ENCODE measurements at places on chromosomes 12 and 14.

DNA sequence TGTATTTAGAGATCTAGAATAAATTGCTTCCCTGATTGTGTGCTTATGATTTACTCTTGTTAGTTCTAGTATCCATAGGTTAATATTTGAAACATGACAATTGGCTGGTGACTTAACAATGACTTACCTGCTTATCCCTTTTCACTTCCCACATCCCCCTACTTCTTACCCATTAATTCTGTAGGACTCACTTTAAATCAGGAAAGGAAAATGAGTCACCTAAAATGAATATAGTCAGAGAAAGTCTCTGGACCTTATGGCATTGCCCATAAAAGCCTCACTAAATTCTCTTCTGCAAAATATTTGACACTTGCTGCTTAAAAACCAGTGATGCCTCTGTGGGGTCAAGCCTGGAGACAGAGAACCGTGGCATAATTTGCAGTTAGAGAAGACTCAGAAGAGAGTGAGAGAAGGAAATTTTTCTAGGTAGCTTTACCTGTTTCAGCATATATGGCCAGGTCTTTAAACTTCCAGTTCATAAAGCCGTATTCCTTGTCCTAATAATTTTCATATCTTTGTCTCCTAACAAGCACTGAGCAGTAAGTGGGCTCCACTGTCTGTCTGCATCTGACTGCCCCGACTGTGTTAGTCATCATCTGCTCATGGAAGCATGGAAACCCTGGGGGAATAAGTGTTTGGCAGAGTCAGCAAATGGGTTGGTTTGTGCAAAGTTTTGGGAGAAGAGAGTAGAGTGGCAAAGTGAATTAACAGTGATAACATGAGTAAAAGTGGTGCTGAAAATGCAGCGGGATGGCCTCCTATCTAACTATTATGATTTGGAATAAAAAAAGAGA, 294.4 kb downstream of the AKAP6 start:
- DNase-seq: no peak

GRCh38 chr12:55929306-55929791, 1.6 kb upstream of the DGKA start:
- DNase-seq: peak; percentile 71

DNA sequence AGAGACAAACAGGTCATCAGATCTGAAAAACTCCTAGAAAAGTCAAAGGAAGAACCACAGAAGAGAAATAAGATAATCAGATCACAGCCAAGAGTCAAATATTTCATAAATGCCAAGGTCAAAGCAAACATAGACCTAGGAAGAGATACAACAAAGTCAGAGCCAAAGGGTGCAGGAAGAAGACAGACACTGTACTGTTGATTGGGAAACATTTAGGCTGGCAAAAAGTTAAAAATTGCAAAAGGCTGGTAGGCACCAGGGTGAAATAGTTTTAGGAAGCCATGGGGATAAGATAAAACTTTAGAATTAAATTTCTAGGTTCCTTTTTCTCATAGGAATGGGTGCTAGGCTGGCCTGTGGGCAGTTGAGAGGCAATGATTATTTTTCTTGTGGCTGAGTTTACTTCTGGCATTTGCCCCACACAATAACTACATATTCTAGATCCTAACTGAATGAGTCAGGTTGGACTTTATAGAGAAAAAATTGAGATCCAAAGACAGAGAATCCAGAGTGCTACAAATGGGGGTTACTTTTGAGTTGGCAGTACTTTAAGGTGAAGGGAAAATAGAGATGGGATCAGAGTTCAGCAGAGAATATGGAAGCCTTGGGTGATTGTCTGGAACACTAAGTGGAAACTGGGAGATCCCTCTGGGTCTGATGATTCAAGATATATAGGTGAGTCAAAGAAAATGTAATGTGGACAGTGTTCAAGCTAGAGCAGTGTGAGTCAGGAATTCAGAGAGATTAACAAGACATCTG, 215.5 kb downstream of the C12orf50 start:
- DNase-seq: no peak

DNA sequence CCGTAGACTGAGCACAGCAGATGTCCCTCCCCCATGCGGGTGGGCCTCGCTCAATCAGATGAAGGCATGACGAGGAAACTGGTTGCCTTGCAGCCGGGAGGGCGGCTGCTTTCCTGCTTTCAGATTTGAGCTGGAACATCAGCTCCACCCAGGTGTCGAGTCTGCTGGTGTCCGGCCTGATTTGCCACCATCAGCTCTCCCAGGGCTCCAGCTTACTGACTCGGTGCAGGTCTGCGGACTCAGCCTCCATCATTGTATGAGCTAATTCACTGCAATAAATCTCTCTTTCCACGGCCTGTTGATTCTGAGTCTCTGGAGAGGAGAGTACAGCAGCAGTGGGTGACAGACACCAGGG, 156.2 kb downstream of the KIF26A start:
- no peak for DNase-seq

GRCh38 chr12:88001327-88001726, 27.9 kb downstream of the C12orf50 start:
- DNase-seq: no peak

DNA sequence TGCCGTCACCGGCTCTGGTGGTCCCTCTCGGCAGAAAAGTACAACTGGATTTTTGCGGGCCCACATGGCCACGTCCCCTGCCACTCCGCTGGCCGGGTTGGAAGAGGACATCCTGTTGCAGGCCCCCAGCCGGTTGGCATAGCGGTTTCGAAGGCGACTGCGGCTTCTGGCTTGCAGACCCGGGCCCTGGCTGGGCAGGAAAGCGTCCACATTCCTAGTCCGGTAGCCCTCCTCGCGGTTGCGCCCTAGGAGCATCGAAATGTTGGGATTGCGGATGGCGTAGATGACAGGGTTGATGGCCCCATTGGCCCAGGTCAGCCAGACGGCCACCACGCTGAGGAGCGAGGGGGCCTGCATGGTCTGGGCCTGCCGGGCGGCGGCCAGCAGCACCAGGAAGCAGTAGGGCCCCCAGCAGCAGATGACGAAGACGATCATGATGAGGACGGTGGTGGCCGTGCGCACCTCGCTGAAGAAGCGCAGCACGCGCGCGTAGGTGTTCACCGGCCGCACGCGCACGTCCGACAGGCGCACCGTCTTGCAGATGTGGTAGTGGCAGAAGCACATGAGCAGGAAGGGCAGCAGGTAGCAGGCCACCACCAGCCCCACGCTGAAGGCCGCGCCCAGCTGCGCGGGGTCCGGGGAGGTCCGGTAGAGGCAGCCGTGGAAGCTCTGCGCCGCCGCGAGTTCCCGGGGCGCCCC, 1.2 kb downstream of the GPR135 start:
- DNase-seq: no peak

GRCh38 chr12:7989827-7990491, 42.6 kb upstream of the FOXJ2 start:
- DNase-seq: peak; percentile 36

DNA sequence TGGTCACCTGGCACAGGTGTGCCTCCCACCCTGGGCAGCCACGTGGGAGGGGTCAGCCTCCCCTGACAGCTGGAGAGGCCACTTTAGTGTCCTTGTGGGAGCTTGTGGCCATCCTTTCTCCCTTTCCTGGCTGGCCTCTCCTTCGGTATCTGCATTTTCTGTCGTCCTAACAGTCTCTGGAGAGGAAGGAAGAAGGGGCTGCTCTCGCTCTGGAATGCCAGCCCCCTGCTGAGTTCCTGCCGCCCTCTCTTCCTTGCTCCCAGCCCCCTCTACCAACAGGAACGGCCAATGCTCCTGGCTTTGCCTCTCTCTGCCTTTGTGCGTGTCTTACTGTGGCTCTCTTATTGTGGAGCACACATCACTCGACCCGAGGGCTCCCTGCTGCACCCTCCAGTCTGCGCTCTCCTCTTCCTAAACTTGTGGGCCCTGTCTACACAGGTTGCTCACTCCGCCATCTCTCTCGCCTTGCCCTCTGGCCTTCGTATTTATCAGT, 70.8 kb downstream of the FBXL14 start:
- DNase-seq: no peak

DNA sequence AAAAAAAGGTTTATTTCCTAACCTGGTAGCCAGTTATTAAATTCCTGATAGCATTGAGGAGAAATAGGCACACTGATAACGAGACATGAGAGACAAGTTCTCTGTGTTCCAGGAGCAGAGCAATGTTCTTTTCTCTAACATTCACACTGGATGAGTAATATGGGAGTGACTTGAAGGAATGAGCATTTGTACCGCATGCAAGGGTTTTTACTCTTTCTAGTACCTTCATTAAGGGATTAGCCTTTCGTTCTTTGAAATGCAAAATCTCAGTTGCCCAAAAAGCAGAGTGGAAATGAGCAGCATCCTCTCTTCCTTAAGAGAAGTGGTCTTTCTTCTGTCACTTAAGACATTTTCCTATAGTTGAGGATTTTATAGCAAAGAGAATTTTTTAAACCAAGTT, 54.7 kb downstream of the FGD4 start:
- DNase-seq: no peak

DNA sequence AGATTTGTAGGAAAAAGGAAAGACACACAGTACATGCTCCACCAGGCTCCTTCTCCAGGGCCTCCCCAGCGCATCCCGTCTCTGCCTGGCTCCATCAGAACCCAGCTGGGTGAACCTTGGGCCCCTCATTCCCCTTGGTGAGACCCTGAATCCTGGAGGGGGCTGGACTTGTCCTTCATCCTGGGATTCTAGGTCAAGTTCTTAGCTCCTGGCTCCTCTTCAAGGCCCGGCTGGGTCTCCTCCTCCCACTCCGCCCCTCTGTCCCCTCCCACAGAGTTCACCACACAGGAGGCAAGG, 49.2 kb downstream of the PSMA6 start:
- no peak for DNase-seq

- DNase-seq: no peak
These were observed 2.0 kb upstream of the SIX1 start for GRCh38 chr14:60651086-60651795.

DNA sequence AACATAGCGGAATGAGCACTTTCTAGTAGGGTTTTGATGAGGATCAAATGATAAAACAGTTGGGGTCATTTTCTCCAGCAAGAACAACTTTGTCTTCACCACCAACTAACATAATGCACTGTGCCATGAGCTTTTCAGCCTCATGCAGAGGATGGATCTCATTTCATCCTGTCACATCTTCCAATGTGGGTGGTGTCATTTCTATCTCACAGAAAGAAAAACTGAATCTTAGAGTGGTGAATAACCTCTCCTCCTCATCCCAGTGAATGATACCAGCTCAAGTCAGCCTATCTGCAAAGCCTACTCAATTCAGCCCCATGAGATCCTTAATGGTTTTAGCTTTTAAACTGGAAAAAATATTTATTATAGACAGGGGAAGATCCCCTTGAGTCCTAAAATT, 1147.2 kb downstream of the VRK1 start:
- DNase-seq: no peak

- DNase-seq: no peak
These were observed 6.0 kb upstream of the UBE2N start for GRCh38 chr12:93447555-93448290.

GRCh38 chr12:114926341-114926740, 242.4 kb upstream of the TBX3 start:
- no peak for DNase-seq

- no peak for DNase-seq
These were observed 17.3 kb downstream of the PPM1A start for GRCh38 chr14:60266021-60266937.

GRCh38 chr12:24134092-24134491, 184.6 kb upstream of the SOX5 start:
- no peak for DNase-seq

DNA sequence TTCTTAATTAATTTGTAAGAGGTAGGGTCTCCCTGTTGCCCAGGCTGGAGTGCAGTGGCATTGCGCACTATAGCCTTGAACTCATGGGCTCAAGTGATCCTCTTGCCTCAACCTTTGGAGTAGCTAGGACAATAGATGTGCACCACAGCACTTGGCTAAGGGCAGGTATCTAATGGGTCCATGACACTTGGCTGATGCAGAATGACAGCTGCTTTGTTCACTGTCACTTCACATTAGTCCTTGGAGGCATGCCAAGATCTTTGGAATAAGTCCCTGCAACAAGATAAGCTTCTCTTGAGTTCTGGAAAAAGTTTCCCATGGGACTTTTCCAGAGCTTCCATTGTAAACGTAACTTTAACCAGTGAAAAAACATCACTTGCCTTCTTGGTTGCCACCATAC, 23.4 kb downstream of the COQ6 start:
- DNase-seq: no peak

DNA sequence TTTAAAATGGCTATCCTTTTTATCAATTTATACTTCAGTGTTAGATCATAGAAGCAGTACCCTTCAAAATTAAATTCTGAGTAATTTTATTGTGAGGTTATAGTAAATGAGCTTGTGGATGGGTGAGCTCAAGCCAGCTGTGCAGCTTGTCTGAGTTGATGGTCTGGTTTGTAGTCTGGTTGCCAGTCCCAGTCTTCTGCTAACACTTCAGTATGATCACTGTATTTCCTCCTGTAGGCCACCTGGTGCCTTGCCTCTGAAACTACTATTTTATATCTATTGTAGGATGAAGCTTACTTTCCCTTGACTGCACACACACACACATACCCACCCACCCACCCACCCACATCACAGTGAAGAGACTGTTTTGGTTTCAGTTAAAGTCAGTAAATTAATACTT, 496.4 kb downstream of the PCNX1 start:
- no peak for DNase-seq
